ENCODE measurements at places on chromosomes 12 and 14. TPM values are rescaled to one million over a fixed set of nuclear protein-coding genes. Genes with fewer than 3 reads are reported as not detected.
A peak's percentile ranks its signal among the peaks of the same experiment; 100 is the strongest.

Gene GLT8D2
- 1.6 TPM for total RNA-seq

Gene KRT86
- 1.2 TPM for total RNA-seq

- H3K27ac ChIP-seq = peak overlapping the region; percentile 23
- no peaks in the 10 kb centered on the region for H3K36me3 ChIP-seq
- H3K4me1 ChIP-seq = peaks cover 9% of the 10 kb centered on the region
- no peaks in the 10 kb centered on the region for H3K27me3 ChIP-seq
- no peak for DNase-seq
- peak overlapping the region; percentile 83 for H3K4me3 ChIP-seq
Observed at GRCh38 chr14:24094841-24095270, 745 bp downstream of the PCK2 start.

GRCh38 chr12:27541031-27541719, 17.2 kb downstream of the PPFIBP1 start:
- peaks cover 12% of the 10 kb centered on the region for H3K4me1 ChIP-seq
- no peaks in the 10 kb centered on the region for H3K27me3 ChIP-seq
- H3K36me3 ChIP-seq = 0 out of 2 replicates have a peak, but pooled peaks cover 3% of the 10 kb centered on the region
- H3K27ac ChIP-seq = no peak overlapping the region
- DNase-seq = no peak

Gene TSPAN19
- total RNA-seq = not detected

GRCh38 chr14:70698288-70698687, 56.6 kb downstream of the TTC9 start:
- peak; percentile 87 for DNase-seq
- peak overlapping the region; percentile 96 for H3K27ac ChIP-seq
- no peaks in the 10 kb centered on the region for H3K27me3 ChIP-seq

Gene LRRC43
- not detected for total RNA-seq

GRCh38 chr12:113392520-113392919, 11.2 kb downstream of the SDS start:
- H3K36me3 ChIP-seq = peaks cover 17% of the 10 kb centered on the region
- H3K27me3 ChIP-seq = no peaks in the 10 kb centered on the region
- DNase-seq = no peak
- H3K27ac ChIP-seq = no peak overlapping the region

GRCh38 chr12:106304001-106304421, 1.5 kb downstream of the TCP11L2 start:
- peaks cover 48% of the 10 kb centered on the region for H3K4me1 ChIP-seq
- no peak overlapping the region for H3K27ac ChIP-seq
- H3K27me3 ChIP-seq = no peaks in the 10 kb centered on the region
- DNase-seq = no peak
- H3K4me3 ChIP-seq = peak overlapping the region; percentile 80
- H3K36me3 ChIP-seq = no peaks in the 10 kb centered on the region

Gene CMKLR1
- not detected for total RNA-seq

GRCh38 chr12:117038919-117039318, 60.3 kb downstream of the TESC start:
- H3K36me3 ChIP-seq = no peaks in the 10 kb centered on the region
- H3K4me1 ChIP-seq = no peaks in the 10 kb centered on the region
- H3K27ac ChIP-seq = no peak overlapping the region
- DNase-seq = no peak

DNA sequence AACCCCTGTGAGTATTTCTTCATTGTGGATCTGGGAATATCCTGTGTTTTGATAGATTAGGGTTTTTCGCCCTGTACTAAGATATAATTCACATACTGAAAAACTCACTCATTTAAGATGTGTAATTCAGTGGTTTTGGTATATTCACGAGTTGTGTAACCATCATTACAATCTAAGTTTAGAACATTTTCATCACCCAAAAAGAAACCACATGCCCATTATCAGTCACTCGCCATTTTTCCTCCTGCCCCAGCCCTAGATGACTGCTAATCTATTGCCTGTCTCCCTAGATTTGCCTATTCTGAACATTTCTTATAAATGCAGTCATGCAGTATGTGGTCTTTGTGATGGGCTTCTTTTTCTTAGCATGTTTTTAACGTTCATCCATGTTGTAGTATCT, 67.9 kb upstream of the ATF1 start:
- no peak overlapping the region for H3K27ac ChIP-seq
- H3K36me3 ChIP-seq = peaks cover 58% of the 10 kb centered on the region
- no peaks in the 10 kb centered on the region for H3K4me1 ChIP-seq
- H3K4me3 ChIP-seq = no peak overlapping the region
- DNase-seq = no peak
- no peaks in the 10 kb centered on the region for H3K27me3 ChIP-seq

- H3K4me3 ChIP-seq = peak overlapping the region; percentile 98
- peaks cover 28% of the 10 kb centered on the region for H3K4me1 ChIP-seq
Observed at GRCh38 chr12:104137001-104137901, 759 bp downstream of the NFYB start.

Gene RERG
- total RNA-seq = not detected

GRCh38 chr12:70711831-70712230, 74.6 kb upstream of the PTPRB start:
- H3K36me3 ChIP-seq = no peaks in the 10 kb centered on the region
- H3K27ac ChIP-seq = no peak overlapping the region
- H3K4me3 ChIP-seq = no peak overlapping the region
- no peaks in the 10 kb centered on the region for H3K27me3 ChIP-seq
- no peaks in the 10 kb centered on the region for H3K4me1 ChIP-seq
- no peak for DNase-seq

DNA sequence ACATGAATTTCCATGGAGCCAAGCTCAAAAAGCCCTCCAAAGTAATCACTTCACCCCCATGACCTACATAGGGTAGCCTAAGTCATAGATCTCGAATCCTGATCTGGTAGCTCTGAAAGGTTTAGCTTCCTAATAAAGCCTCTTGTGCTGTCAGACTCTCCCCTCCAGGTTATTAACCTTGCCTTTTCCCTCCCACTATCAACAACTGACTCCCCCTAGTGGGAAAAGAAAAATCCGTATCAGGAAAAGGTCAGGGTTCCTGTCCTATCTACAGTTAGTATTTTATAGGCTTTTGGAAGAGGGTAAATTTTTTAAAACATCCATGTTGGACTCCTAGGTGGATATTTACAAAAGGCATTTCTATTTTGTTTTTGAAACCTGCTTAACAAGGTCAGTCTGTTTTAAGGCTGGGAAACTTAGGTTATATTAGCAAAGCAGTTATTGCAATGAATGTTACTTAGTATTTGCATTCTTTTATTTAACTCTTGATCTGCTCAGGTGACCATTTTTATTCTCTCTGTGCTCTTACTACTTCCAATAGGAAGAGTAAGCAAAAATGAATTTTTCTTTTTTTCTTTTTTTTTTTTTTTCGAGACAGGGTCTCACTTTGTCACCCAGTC, 8.0 kb downstream of the YY1 start:
- no peak overlapping the region for H3K27ac ChIP-seq
- H3K36me3 ChIP-seq = 0 out of 2 replicates have a peak, but pooled peaks cover 2% of the 10 kb centered on the region
- DNase-seq = peak; percentile 80
- H3K4me3 ChIP-seq = no peak overlapping the region
- peaks cover 21% of the 10 kb centered on the region for H3K4me1 ChIP-seq

DNA sequence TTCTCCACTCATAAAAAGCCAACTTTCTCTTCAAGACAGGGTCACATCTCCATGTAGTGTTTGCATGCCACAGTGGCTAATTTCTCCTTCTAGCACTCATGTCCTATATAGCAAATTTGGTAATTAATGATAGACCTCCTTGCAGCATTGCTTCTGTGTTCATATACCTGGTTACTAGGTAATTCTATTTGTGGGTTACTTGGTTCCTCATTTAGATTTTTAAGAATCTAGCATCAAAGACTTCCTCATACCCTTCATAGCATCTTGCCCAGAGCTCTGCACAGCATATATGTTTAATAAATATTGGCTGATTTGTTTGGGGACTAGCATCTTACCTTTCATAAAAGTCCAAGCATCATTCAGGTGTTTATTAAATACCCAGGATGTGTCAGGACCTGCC, 152.1 kb downstream of the DUSP6 start:
- H3K27me3 ChIP-seq = no peaks in the 10 kb centered on the region
- DNase-seq = no peak
- no peak overlapping the region for H3K4me3 ChIP-seq
- H3K27ac ChIP-seq = no peak overlapping the region
- H3K36me3 ChIP-seq = no peaks in the 10 kb centered on the region
- H3K4me1 ChIP-seq = no peaks in the 10 kb centered on the region

Gene RNF212B
- total RNA-seq = not detected

DNA sequence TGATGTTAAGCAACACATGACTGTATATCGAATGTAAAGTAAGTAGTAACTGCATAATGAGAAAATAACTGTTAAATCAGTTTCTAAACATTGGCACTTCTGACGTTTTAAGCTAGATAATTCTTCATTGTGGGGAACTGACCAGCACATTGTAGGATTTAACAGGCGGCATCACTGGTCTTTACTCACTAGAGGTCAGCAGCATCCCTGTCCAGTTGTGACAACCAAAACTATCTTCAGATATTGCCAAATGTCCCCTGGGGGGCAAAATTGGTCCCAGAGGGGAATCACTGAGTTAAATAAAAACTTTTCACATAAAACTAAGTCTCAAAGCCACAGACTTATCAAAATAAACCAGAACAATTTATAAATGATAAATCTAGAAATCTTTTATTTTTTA, 65.3 kb downstream of the BLTP3B start:
- H3K4me3 ChIP-seq = no peak overlapping the region
- H3K27ac ChIP-seq = no peak overlapping the region
- peaks cover 7% of the 10 kb centered on the region for H3K4me1 ChIP-seq
- H3K36me3 ChIP-seq = peaks cover 19% of the 10 kb centered on the region
- peak; percentile 10 for DNase-seq
- H3K27me3 ChIP-seq = no peaks in the 10 kb centered on the region

- peak overlapping the region; percentile 63 for H3K27ac ChIP-seq
- H3K4me3 ChIP-seq = peak overlapping the region; percentile 98
- no peaks in the 10 kb centered on the region for H3K36me3 ChIP-seq
- DNase-seq = peak; percentile 21
Observed at GRCh38 chr12:72272731-72273498, 745 bp downstream of the TRHDE start.

Gene KLRK1
- not detected for total RNA-seq

GRCh38 chr12:121535150-121536053, 45.4 kb downstream of the KDM2B start:
- H3K4me3 ChIP-seq = no peak overlapping the region
- DNase-seq = no peak
- H3K36me3 ChIP-seq = peaks cover 12% of the 10 kb centered on the region
- H3K27me3 ChIP-seq = no peaks in the 10 kb centered on the region

All from PC-3 (cell line).